ENCODE measurements at places on chromosomes 4 and X. TPM values are rescaled to one million over a fixed set of nuclear protein-coding genes. Genes with fewer than 3 reads are reported as not detected.

DNA sequence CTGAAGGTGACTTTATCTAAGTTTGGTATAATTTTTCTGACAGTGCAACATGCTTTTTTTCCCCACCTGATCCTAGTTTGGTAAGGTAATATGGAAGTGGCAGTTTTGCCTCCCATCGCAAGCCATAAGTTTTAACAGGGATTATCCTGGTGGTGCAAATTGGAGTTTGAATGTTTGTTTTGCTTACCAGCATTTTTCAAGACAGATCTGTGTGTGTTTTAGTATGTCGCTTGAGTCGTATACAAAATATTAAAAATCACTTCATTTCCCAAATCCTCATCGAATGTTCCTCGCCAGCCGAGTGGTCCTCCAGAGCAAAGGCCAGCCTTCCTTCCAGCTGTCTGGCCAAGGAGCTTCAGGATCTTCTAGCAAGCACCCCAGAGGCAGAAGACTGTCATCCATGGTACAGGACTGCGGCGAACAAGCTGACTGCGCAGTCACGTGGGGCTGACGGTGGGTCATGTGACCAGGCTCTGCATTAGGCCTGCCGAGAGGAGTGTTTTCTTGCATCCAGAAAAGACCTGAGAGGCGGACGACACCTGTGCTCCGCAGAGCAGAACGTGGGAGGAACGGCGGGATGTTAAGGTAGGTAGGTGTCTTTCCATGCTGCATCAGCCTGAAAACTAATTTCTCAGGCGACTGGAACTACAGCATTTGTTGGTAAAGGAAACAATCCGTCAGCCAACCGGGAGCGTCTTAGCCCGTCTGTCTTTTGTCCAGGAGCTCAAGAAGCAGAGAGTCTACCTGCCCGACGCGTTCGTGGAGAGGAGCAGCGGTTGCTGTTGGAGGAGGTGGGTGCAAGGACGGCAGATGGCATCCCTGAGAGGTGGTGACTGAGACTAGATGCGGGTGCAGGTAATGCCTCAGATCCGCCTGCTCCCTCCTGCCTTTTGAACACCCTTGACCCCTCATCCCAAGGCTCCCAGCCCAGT is at the start of gene GPRASP3:
TSS of gene GPRASP3 (plus strand) at position 507 of the 932 bp plus-strand sequence. CDS start 28,253 bp downstream, outside the sequence.
- peak; percentile 64 for DNase-seq

The LIAS gene
- 12.2 TPM for total RNA-seq

- no peak for DNase-seq
Observed at GRCh38 chr4:147737623-147738022, 5.7 kb downstream of the ARHGAP10 start.

DNA sequence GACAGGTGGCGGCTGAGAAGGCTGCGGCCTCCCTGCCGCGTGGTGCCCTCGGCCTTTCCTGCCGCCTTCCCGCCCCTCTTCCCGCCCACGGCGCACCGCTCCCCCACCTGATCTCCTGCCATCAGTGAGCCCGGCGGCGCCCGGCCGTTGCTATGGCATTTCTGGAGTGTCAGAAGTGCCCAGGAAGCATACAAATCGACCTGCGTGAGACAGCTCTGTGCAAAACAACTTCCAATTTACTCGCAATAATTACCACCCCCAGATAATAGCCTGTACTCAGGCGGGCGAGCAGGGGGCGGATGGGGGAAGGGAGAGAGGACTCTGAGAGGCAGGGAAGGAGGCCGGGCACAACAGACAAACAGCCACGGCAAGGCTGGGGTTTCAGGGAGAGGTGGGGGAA is 16.6 kb upstream of the ERCC6L start:
- no peak for DNase-seq

The KIAA1210 gene
- not detected for total RNA-seq
